Stimulated activated CD4-positive, alpha-beta T cell treated with anti-CD3 and anti-CD28 coated beads, Interleukin-1b, Interleukin-23, amount 100 ng/mL, for 48 hours (primary cell): ENCODE measurements at places on chromosomes 5 and 9.

DNA sequence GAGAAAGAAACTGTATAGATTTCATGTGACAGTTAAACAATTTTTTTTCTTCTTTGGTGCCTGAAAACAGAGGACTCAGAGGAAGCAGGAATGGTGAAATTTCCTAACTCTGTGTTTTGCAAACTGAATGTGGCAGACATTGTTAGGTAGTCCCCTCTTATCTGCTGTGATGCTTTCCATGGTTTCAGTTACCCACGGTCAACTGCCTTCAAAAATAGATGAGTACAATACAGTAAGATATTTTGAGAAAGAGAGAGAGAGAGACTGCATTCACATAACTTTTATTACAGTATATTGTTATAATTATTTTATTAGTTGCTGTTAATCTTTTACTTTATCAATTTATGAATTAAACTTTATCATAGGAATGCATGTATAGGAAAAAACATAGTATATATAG lies 627.2 kb downstream of the CCDC171 start:
- no peak for DNase-seq

- no peak for DNase-seq
Measured at GRCh38 chr5:178555005-178555404, 35.2 kb downstream of the COL23A1 start.

- no peak for DNase-seq
Measured at GRCh38 chr5:93461756-93462155, 119.3 kb downstream of the NR2F1-AS1 start.

DNA sequence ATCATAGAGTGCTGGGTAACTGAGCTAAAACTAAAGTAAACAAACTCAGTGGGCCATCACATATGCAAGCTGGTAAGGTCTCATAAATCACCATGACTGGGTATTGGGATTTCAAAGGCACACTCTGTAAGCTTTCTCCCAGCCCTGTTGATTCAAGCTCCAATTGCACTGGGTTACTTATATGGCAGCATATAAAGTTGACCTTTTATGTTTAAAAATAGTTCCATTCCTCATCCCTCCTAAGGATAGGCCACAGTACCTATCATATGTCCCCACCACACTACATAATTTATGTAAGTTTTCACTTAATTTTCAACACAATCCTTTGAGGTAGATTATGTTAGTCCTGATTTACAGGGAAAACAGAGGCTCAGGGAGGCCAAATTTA lies 438.4 kb downstream of the RAB3C start:
- no peak for DNase-seq

DNA sequence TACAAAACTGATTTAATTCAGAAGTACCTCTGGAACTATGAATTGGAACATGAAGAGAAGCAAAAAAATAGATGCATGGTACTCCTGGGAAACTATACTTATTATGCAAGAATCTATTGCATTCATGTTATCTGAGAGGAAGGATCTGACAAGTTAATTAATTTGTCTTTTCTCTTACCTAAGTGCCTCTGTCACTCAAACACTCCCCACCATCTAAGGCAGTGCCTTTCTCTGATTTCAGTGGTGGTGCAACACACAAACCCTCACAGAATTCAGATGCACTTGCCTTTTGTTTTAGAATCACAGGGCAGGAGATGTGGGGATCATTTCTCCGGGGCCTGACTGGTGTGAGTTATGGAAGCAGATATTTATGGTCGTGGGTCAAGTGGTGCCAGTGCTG lies 52.5 kb upstream of the C9orf72 start:
- DNase-seq: no peak

- no peak for DNase-seq
Measured at GRCh38 chr9:30967476-30967875, 1417.0 kb upstream of the ACO1 start.

DNA sequence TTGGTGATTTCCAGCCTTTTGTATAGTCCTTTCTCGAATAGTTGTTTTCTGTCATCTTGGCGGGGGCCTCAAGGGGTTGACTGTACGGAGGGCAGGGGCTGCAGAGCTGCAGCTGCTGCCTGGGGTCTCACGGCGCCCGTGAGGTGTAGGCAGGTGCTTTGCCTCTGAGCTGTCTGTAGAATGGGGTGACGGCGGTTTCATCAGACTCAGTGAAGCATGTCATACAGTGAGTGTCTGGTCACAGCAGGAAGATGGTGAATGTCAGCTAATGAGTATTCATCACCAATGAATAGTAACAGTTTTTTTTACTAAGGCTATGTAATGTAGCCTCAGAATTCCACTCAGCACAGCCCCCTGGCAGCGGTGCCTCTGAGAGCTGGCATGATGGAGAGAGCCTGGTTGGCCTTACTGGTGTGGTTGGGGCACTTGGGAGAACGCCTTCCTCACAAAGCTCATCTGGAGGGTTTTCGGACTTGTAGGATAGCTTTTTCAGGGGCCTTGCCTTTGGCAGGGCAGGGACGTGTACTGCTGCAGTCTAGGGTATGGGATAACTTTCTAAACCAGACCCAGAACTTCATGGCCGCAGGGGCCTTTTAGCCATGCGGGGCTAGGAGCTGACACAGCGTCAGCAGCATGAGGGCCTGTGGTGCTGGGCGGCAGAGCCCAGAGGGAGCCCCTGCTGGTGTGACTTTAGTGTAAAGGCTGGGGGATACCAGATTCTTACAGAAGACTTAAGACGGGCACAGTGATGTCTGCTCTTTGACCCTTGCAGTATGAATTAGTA lies 15.0 kb downstream of the TENT4A start:
- peak; percentile 43 for DNase-seq

GRCh38 chr5:177025101-177025601 lies 2.7 kb downstream of the ZNF346 start:
- no peak for DNase-seq

DNA sequence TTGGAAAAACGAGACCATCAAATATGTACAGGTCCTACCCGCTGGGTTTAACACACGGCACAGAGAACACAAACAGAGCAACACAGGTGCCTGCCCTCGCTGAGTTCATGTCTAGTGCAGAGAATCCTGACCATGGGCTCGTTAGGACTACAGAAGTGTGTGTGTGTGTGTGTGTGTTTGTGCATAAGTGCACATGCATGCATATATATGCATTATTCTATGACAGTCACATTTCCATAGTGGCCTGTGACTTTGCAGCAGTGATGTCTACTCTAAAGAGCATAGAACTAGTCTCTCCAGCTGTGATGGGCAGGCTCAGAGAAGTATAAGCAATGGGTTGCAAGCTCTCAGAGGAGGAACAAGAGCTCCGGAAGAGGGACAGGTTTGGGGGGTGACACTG lies 27.7 kb downstream of the ORM2 start:
- DNase-seq: no peak

GRCh38 chr5:32462618-32463017 lies 18.1 kb upstream of the ZFR start:
- DNase-seq: peak; percentile 77

GRCh38 chr5:177134697-177135225 lies 1.2 kb downstream of the NSD1 start:
- no peak for DNase-seq

DNA sequence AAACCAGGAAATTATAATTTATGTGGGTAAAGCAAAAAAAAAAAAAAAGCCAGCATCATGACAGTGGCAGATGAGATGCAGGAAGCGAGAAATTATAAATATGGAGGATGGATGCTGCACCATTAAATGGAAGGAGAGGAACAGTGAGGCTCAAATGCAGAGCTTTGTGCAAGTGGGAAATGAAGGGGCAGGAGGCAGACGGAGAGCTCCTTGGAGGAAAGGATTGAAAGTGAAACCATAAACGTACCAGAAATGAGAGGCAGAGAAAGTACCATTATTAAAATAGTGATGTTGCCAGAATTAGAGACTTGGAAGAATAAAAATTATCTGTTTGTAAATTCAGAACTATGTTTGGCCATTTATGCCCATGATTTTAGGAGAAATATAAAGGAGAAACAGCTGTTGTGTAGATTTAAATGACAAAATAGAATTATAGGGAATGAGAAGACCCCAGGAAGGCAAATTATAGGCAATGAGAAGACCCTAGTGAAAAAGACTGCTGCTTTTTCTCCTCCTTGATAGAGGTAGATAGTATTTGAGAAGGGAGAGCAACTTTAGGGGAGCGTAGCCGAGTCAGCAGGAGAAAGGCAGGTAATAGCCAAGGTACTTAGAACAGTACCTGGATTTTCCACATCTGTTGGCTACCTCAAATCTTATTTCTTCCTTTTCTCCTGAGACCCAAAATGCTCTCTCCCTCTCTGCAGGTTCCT lies 341.0 kb upstream of the CD180 start:
- DNase-seq: no peak

DNA sequence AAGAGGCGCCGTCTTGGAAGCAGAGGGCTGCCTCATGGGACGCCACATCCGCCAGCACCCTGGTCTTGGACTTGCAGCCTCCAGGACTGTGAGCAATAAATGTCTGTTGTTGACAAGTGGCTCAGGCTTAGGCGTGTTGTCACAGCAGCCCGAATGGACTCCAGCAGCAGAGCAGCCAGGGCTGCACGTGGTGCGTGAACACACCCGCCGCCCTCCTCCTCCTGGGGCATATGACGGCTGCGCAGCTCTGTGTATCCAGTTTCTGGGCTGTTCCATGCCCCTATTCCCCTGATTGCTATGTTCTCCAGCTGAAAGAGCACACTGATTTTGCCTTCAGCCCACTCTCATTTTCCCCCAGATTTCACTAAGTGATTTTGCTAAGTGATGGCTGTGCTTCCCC lies 36.0 kb upstream of the CLPTM1L start:
- DNase-seq: no peak

DNA sequence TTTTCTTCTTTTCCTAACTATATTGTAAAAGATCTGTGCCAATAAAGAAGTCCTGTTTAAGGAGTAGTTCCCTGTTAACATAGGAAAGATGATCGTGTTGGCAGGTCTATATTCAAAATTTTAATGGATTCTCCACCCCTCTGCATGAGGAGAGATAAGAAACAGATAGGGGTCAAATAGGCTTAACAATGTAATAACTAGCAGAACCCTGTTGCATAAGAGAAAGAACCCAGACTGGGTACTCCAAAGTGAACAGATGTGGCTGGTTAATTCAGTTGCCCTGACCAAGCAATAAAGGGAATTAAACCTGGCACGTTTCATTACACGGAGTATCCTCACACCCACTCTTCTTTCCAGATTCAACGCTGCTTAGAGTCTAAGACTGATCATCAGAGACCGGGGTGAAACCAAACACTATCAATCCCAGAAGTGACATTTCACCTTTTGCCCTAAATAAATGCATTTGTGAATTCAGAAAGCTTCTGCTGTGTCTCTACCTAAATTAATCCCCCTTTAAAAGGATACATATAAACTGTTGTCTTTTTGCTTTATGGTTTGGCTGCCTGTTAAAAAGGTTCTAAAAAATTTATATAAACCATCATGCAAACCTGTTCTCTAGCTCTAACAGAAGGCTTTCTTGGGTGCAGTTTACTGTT lies 1276.9 kb upstream of the WWC1 start:
- no peak for DNase-seq

DNA sequence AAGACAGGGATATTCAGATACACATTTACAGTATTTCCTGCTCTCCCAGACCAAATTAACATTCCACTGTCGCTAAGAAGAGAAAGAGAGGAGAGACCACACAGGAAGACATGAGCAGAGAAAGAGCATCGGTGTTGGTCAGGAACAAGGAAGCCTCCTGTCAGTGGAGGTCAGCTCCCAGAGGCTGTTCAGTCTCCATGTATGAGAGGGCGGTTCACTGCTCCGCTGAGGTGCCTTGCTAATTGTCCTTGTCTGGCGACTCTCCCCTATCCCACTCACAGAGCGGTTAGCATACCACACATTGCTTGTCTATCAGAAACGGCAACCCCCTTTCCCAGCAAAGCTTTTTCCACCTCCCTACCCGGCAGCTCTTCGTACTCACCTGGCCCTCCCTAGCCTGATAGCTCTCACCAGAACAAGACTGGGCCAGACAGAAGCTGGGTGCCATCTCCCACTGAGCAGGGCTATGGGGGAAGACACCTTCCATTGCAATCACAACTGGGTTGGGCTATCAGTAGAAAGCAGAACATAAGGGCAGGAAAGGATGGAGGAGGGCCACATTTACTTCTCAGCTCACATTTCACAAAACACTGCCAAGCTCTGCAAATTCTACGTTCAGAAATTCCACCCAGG lies 58.6 kb upstream of the LMNB1 start:
- no peak for DNase-seq

GRCh38 chr5:12330381-12330780 lies 426.1 kb upstream of the CTNND2 start:
- DNase-seq: no peak

- DNase-seq: no peak
Measured at GRCh38 chr5:159195775-159196174, 13.6 kb downstream of the RNF145 start.

GRCh38 chr5:52947208-52947607 lies 41.9 kb upstream of the ITGA2 start:
- DNase-seq: no peak

DNA sequence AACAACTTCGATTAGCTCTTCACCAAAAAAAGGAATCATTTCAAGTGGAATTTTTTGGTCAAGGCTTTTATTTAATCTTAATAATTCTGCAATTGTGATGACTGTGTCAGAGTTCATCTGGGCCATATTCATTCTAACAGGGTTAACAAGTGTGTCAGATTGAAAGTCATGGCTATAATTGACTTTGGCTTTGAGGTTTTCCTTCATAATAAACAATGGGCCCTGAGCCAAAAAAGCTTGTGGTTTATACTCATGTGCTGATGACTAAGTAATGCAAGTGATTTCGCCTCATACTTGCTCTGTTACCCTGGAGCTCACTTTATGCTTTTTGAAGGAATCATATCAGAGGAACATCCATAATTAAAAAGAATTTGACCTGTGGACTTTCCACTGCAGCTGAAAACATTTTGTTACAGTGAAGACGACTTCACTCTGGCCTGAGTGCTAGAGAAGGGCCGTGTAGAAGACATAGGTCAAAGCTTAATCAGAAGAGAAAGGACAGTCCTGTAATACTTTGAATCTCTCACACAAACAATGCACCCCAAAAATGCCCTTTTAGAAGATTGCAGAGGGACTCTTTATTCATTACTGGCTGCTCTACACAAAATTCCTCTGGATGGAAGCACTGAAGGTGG lies 101.7 kb downstream of the GDNF start:
- no peak for DNase-seq

- no peak for DNase-seq
Measured at GRCh38 chr5:101605700-101606099, 690.4 kb downstream of the SLCO4C1 start.

DNA sequence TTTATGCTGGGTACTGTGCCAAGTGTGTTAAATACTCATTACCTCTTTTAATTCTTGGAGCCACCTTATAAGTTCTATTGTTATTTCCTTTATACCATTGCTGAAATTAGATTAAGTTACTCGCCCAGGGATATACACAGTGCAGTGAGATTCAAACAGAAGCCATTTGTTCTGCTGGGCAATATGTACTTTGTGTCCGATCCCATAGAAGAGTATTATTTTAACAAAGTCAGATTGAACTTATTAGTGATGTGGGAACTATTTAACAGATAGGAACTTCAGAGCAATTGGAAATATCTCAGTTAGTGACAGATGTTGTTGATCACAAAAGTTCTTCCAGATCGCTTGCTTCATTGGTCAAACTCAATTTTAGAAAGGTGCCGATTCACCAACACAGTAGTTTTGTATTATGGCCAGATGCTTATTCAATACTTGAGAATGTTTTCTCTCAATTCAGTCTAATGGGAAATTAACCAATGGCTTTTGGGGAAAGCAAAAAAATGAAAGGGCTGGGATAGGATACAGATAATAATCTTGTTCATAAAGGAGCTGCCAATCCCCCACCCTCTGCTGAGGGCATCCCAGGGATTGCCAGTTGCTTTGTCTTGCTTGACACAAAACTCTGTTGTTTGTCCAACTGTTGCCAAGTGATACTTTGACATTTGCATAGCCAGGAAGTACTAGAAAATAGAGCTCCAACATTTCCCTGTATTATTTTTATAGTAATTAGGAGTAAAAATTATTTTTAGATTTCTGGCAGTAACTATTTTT lies 94.8 kb upstream of the SEMA6A start:
- DNase-seq: no peak
